ENCODE measurements at places on chromosomes 1 and 21.

DNA sequence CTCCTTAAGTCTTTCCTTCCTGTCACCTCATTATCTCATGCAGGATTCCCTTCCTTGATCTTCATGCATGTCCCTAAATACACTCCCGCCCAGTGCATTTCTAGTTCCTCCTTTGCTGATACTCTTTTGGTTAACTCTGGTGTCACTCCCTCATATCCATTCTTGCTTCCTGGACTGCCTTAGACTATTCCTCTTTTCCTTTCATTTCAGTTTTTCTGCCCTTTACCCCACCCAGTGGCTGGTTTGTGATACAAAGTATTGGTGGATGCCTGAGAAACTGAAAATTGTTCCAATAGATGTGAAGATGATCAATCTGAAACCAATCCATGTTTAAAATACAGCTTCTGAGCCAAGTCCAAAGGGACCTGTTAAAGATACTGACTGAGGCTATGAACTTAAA, 553.8 kb upstream of the CAMK1G start:
- no peak for DNase-seq

- DNase-seq, result no peak
Observed at GRCh38 chr1:97806996-97807520, 113.8 kb downstream of the DPYD start.

DNA sequence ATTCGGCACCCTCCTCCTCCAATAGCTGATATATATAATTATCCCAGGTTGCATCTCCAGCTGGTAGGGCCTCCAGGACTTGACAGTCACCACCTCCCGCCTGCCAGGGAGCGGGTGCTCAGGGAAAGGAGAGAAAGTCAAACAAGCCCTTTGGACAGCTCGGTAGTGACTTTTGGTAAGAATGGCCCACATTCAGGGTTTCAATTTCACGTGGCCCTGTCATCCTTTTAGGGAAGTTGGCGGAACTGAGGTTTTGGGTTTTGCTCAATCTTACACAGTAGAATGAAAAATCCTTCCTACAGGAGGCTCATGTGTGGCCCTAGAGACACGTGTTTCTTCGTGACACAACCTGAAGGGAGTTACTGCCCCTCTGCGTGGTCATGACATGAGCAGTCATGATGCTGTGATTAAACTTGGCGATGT, 44.2 kb downstream of the CAPN8 start:
- DNase-seq, result no peak

DNA sequence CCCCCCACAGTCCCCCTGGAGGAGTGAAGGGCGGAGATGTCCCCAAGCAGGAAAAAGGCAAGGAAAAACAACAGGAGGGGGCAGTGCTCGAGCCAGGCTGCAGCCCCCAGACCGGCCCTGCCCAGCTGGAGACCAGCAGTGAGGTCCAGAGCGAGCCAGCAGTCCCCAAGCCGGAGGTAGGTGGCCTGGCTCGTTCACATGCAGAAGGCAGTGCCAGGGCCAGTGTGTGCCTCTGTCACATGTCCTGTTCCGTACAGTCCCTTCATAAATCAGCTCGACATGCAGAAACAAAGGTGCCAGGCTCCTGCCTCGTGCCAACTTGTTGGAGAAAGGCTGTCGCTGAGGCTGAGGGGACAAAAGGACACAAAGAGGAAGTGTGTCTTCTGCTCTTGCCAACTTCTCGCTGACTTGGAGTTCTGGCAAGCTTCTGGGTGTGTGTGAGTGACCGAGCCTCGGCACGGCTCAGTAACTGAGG, 24.1 kb upstream of the MPZL1 start:
- DNase-seq, result no peak
